ENCODE measurements at places on chromosomes 7 and 10.

DNA sequence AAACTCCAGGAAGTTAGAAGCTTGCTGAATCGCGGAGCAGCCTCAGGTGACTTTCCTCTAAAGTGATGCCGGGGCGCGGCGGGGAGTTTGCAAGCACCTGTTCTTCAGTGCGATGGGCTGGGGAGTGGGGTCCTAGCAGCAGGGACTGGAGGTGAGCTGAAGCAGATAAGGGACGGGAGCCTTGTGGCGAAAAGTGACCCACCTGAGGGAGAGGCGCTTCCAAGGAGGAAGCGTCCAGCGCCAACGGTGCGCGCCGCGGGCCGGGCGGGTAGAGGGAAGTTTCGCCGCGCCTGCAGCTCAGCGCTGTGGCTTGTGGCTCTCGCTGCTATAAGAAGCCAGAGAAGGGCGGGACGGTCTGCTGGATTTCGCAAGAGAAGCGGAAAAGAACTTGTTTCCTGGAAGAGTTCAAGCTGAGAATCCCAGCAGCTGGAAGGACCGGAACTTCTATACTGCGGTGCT lies at the start of gene STEAP4:
Gene STEAP4 (minus strand): TSS at position 305 of the 459 bp plus-strand sequence. CDS start 22,625 bp downstream, outside the sequence.
- no peak for DNase-seq

GRCh38 chr7:53672681-53673080 lies 637.2 kb downstream of the POM121L12 start:
- no peak for DNase-seq

GRCh38 chr10:32367793-32368453 lies 21.0 kb upstream of the EPC1 start:
- peak; percentile 60 for DNase-seq

DNA sequence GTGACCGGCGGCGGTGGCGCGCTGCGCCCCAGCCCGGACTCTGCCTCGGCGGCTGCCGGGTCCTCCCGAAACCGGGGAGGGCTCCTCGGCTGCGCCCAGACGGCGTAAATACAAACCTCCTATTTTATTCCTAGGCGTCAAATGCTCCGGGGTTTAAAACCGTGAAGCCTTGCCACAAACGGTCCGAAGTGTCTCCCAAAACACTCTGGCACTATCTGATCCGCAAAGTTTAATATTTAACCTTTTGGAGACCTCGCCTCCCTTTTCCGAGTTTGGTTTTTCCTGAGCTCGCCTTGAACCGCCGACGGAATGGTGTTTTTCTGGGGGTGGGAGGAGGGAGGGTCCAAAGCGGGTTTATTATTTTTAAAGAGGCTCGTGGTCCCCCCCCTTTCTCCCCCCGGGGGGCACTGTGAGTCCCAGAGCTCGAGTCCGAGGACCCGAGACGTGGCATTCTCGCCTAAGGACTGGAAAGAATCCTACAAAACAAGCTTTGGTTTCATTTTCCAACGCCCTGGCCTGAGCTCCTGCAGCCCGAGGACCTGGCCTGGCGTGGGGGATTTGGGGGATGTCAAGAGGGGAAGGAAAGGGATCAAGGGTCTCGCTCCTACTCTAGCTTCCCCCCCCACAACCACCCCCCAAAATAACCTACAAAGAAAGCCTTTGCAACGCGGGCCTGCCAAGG lies 1.8 kb downstream of the TNRC18 start:
- DNase-seq = peak; percentile 65

GRCh38 chr7:71419546-71420337 lies 287.8 kb downstream of the GALNT17 start:
- DNase-seq = no peak

GRCh38 chr7:69816501-69816900 lies 218.2 kb downstream of the AUTS2 start:
- no peak for DNase-seq

DNA sequence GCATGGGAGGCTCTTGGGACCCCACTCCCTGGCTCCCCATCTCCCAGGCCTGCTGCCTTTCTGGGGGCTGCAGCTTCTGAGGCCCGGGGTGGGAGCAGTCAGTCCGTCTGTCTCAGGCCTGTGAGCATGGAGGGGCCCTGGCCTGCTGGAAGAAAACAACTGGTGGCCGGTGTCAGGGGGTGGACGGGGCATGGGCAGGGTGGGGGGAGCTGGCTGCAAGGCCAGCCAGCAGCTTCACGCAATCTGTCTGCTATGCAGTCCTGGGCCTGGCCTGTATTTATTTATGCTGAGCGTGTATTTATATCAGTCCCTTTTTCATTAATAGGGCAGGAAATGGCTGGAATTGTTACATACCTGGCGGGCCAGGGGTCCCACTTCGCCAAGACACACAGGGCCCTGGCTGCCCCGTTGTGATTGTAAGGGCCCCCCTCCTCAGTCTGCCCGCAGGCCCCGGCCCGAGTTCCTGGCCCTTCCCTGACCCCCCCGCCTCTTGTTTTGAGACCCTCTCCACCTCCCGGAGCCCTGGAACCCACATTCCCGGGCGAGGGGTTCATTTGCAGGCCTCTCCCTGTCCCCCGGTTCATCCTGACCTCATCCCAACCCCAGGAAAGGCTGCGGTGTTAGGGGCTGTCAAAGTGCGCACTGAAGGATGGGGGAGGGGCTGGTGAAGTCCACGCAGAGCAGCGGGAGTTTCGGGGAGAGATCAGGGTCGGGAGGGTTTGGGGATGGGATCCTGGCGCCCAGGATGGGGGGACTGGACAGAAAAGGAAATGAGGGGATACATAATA lies 8.2 kb downstream of the TMEM270 start:
- DNase-seq = no peak

DNA sequence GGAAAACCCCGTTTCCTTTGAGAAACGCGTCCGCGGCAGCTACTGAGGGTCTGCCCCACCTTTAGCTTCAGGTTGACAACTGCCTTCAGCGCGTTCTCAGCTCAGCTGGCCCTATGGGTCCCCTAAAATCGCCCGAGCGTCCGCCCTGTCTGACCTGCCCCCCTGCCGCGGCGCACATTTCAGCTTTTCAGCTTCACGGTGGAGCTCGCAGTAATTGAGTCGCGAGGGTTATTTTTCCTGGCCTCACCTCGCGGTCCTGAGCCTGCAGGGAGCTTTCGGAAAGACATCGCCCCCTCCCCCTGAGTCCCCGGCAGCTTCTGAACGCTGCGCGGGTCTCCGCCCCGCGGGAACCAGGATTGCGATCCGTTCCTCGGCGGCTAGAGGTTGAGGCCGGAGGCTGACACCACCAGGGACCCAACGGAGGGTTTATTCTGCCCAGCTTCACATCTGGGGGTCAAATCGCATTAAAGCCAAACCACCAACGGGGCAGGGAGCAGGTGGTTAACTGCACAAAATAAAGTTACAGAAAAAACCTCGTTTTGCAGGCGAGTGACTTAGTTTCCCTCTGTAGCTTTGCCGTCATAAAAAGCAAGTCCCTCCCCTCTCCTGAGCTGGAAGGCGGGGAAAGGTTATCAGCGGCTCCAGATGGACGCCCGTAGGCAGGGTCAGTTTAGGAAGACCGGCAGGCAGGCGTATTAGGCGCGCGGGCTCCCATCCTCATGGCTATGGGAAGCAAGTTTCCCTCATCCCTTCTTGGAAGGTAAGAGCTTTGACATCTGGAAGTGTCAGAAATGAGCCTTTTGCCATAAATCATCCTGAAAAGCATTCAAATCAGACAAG lies 11.0 kb downstream of the TWIST1 start:
- DNase-seq = no peak

DNA sequence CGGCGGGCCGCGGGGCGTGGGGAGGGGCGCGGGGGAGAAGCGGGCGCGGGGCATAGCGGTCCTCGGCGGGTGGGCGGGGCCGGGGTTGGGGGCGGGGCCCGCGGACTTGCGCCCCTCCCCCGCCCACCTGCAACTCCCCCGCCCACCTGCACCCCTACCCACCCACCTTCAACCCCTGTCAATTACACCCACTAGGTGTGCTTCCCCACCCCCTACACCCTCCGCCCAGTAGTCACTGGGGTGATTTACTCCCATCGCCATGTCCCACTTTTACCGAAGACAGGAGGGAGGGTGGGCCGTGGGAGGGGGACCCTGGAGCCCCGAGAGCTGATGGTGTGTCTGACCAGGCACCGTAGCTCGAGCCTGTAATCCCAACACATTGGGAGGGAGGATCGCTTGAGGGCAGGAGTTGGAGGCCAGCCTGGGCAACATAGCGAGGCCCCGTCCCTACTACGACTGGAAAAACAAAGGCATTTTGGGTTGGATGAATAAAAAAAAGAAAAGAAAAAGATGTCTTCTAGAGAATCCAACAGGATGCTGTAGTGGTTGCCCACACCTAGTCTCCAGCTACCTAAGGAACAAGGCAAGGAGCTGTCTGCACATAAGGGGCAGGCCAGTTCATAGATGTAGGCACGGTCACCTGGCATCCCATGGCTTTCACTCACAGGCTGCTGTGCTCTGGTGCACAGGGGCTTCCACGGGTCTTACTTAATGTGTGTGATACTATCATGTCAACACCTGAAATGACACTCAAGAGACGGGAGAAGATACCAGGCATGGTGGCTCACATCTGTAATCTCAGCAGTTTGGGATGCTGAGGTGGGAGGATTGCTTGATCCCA lies 761 bp downstream of the KCTD7 start:
- no peak for DNase-seq

- DNase-seq = no peak
Observed at GRCh38 chr7:127838816-127839415, 186.9 kb downstream of the SND1 start.

DNA sequence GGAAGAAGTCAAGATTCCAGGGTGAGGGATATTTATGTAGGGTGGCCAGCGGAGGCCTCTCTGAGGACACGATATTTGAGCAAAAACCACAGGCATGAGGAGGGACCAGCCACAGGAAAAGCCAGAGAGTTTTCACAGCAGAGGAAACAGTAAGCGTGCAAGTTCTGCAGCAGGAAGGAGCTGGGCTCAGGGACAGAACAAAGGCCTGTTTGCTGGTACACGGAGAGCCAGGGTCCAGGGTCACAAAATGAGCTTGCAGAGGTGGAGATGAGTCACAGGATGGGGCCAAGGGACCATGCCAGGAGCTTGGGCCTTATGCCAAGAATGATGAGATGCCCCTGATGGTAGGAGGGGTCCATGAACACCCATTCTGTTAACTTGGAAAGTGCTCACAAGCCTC lies 283.5 kb downstream of the PLXNA4 start:
- DNase-seq = no peak

DNA sequence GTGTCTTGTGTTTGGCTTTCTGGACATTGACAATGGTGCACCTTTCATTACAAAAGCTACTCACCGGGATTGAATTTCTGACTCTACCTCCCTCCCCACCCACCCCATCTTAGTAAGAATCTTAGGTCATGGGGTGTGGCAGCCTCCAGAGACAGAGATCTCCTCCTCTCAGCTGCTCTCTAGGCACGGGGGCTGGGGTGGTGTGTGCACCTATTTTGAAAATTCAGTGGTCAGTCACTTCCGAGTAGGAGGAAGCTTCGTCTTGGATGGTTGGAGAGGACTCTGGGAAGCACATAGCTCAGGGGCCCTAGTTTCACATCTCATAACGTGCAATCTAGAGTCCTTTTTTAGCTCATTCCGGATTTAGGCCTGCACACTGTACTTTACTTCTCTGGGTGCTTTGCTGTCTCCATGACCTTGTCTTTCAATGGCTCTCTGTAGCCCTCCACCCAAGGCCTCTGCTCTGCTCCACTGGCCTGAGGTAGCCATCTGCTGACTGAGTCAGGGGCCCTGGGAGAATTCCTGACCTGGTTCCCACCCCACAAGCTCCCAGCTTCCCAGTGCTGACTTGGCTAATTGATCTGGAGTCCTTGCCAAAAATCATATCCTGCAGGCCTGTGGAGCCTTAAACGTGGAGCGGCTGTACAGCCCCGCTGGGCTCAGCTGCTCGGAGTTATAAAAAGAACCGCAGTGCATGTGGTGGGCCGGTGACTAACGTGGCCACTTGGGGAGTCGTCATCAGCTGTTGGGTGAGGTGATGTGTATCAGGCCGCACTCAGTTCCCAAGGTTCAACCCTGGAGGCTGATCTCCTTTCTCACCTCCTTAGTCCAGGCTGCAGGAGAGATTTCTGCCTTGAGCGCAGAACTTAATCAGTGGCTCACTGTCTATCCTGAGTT lies 19.3 kb upstream of the ADAMTS14 start:
- peak; percentile 93 for DNase-seq

DNA sequence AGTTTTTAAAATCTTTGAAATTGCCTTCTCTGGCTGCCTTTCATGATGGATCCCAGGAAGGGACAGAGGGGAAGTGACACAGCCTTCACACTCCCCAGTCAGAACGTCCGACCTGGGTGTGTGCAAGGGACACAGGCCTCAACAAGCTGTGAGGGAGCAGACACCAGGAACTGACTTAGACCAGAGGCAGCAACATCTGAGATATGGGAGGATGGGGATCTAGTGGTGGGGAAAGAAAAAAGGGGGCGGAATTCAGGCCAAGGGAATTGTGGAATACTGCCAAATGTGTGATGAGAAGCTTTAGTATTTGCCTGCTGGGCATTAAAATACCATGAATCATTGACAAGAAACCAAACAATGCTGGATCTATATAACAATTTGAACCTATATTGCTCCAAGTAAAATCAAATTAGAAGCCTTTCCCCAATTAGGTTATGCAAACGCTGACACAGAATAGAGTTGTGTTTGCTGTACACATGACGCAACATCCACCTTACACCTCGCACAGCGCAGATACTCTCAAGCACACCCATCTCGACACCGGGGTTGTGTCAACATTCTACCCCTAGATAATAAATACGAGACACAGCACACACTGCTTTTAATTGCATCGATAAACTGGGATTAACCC lies 17.2 kb upstream of the MNX1 start:
- no peak for DNase-seq

DNA sequence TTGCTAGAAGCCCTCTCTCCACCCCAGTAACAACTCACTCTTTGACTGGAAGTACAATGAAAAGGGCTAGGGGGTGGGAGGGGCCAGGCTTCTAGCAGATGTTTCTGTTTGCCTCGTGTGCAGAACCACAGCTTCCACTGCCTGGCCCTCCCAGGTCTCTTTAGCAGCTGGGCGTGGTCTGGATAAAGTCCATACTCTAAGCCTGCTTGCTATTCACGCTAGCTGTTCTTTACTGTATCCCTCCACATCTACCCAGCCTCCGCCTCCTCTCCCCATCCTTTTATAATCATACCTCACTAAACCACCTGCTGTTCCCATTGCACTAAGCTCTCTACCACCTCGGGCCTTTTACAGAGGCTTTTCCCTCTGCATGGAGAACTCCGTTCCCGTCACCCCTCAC lies 288.8 kb downstream of the CAMK1D start:
- DNase-seq = no peak

All from kidney glomerular epithelial cell (primary cell).